ENCODE measurements at places on chromosomes 16 and 17.

GRCh38 chr17:7047566-7047965, 3.7 kb upstream of the SLC16A11 start:
- no peak for DNase-seq

DNA sequence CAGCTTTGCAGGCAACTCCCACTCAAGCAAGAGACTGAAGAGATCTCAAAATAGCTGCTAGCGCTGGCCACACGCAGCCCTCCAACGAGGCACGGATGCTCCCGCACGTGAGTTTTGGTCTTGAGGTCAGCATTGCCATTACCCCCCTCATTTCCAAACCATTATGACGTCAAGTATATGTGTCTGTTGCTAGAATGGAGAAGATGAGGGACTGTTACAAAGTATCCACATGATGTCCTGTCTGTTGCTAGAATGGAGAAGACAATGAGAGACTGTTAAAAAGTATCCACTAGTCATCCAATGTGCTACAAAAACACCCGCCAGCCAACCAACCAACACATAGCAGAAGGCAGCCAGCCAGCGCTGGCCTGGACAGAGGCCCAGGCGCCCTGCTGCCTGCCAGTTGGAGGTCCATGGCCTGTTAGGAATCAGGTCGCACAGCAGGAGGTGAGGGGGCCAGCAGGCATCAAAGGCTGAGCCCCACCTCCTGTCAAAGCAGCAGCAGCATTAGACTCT, 24.8 kb downstream of the KLHDC4 start:
- DNase-seq, result no peak

- no peak for DNase-seq
These were observed 10.9 kb upstream of the CHST6 start for GRCh38 chr16:75506107-75506506.

DNA sequence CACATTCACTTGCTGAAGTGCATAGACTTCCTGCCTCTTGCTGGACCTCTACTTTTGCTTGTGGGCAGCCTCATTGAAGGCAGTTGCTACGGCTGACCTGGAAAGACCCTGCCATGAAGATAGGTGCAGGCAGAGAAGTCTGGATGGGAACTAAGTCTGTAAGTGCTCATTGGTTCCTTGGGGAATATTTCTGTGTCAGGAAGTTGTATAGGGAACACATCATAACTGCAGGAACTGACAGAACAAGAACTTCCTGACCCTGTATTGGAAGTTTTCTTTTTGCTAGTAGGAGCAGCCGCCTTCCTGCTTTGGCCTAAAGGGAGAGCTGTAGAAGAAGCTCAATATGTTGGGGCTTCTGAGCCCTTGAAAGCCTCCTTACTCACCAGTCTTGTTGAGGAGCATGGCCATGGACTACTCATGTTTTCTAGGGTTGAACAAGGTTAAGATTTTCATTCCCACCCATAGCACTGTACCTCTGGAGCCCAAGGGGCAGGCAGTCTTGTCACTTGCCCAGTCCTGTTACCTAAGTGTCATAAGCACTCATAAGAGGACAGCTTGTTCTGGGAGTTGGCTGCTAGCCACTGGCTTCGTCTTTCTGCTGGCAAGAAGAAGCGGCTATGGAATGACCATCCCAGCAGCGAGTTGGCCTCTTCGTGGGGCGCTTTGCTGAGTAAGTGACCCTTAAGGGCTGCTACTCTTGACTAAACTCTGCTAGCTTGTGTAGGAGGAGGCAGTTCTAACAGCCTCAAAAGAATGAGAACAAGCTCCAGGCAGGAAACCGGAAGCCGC, 7.2 kb downstream of the UBFD1 start:
- DNase-seq, result no peak

GRCh38 chr16:68276223-68276622, 11.9 kb downstream of the SLC7A6 start:
- DNase-seq, result no peak

- DNase-seq, result no peak
These were observed 45.9 kb downstream of the MAPT start for GRCh38 chr17:45940293-45940692.

DNA sequence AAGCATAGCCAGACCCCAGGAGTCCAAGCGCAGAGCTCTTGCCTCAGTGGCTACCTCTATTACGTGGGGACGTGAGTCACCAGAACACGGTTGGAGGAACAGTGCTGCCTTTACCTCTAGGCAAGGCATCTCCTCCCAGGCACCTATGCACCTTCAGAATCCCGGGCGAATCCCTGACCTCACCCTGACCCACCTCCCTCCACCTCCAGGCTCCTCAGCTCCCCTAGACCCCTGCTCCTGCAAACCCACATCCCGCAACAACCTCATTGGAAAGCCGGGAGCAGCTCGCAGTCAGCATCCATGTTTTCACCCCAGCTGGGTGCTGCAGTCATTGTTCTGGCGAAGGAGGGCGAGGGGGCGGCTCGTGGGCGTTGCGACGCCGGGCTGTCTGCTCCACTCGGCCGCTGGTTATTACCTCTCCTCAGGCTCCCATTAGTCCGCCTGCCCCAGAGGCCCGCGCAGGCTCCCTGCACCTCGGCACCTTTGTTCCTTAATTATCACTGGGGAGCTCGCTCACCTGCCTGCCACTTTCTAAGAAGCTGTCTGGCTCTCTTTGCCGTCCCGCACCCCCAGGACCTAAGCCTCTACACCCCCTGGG, 24.6 kb upstream of the DLX4 start:
- no peak for DNase-seq

DNA sequence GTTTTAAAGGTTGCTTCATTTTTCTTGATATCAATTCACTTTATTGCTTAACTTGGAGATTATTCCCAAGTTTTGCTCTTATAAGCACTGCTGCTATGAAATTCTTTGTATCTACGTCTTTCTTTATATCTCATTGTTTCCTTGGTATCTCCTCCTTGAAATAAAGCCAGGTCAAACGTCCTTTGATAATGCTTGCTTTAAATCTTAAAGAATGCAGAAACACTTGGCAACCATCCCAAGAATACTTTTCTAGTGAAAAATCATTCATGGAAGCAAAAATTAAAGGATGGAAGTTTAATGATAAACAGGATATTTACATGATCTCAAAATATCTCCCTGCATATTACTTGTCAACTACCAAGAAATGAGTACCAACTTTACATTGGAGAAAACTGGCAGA, 175.2 kb downstream of the CPPED1 start:
- DNase-seq, result no peak

DNA sequence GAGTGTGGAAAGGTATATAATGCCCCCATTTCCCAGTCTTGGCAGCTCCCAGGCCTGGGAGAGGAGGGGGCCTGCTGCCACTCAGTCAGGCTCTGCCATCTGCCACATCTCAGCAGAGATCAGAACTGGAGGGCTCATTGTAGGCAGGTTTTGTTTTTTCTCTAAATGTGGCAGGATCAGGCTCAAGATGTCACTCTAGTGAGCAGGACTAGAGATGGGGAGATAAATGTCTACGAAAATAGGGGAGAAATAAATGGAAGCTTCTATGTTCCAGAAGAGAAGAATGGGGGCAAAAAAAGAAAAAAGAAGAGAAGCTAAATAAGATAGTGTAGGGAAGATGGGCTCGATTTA, 13.9 kb downstream of the NXPH3 start:
- DNase-seq, result no peak

GRCh38 chr16:57592591-57593003, 35.8 kb upstream of the ADGRG1 start:
- DNase-seq, result peak; percentile 77

GRCh38 chr16:85173981-85174751, 61.9 kb upstream of the CIBAR2 start:
- no peak for DNase-seq

- DNase-seq, result no peak
These were observed 69.8 kb downstream of the CLEC16A start for GRCh38 chr16:11014136-11014535.

DNA sequence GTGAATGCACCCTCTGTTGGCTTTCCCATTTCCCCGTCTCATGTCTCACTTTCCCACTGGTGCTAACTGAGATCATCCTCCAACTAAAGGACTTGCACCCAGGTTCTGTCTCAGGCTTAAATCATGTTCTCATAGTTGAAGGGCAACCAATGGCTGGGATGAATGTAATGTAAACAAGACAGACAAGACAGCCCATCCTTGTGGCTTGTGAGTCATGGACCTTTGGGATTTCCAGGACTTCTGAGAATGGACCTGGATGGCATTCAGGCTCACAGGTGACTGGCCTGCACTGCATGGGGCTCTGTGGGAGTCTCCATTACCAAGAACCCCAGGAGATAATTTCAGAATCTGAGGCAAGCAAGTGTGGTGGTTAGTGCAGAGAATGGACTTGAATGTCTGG, 347.5 kb downstream of the HAPSTR1 start:
- DNase-seq, result no peak

GRCh38 chr17:48011405-48012150, 26.0 kb downstream of the COPZ2 start:
- no peak for DNase-seq

GRCh38 chr17:50332196-50332595, 13.7 kb upstream of the XYLT2 start:
- no peak for DNase-seq

GRCh38 chr16:53605356-53605755, 98.3 kb downstream of the RPGRIP1L start:
- DNase-seq, result no peak

GRCh38 chr16:67158637-67159600, 790 bp downstream of the TRADD start:
- peak; percentile 56 for DNase-seq

DNA sequence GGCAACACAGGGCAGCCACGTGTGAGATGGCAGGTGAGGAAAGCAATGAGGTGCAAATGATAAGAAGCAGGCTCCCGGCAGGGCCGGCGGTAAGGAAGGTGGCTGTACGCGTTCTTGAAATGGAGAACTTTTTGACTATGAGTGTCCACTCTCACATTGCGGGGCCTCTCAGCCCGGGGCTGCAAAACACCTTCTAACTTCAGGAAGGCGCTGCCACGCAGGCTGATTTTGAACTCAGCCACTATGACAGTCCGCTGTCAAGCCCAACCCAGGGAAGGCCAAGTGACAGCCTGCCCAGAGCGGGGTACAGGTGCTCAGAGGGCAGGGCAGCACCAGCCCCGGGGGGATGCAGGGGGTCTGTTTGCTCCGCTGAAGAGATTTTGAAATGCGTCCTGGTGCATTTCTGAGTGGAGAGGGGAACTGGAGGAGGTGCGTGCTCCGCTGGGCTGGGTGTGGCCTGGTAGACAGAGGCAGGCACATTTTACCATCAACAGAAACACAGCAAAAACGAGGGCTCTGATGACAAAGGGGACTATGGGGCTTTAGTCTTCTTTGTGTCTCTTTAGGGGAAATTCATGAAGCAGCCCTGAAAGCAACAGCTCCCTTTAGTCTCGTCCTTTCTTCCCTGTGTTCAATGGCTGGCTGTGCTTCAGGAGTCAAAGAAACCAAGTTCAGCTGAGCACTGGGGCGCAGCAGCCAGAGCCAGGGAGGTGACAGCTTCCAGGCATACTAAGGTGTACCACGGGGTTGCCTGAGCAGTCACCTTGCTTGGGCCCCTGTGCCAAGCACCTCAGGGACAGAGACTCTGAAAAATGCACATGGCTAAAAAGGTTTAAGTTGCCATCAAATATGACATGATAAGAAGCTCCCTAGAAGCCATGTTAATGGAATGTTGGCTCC, 14.6 kb upstream of the SREBF1 start:
- DNase-seq, result no peak

DNA sequence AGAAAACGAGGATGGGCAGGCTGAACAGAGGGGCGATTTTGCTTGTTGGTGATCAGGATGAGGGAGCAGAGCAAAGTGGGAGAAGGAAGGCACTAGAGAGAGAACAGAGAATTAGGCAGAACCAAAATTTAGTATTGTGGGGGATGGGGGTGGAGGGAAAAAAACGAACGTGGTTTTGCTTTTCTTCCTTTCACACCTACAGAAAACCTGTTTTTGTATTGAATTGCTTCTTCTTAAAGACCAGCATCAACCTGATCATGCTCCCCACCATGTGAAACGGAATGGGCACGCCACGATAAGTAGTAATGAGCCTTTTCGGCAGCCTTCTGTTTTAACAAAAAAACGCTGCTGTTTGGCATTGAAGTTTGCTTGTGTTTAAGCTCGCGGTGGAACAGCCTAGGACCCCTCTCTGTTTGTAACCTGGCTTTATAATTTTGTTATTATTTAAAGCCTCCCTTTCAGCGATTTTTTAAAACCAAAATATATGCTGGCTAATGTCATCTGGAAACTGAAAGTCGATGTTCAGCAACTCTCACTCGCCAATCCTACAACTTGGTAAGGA, 36.8 kb downstream of the ERCC4 start:
- DNase-seq, result no peak

- DNase-seq, result no peak
These were observed 12.6 kb upstream of the CA10 start for GRCh38 chr17:52170963-52171572.

DNA sequence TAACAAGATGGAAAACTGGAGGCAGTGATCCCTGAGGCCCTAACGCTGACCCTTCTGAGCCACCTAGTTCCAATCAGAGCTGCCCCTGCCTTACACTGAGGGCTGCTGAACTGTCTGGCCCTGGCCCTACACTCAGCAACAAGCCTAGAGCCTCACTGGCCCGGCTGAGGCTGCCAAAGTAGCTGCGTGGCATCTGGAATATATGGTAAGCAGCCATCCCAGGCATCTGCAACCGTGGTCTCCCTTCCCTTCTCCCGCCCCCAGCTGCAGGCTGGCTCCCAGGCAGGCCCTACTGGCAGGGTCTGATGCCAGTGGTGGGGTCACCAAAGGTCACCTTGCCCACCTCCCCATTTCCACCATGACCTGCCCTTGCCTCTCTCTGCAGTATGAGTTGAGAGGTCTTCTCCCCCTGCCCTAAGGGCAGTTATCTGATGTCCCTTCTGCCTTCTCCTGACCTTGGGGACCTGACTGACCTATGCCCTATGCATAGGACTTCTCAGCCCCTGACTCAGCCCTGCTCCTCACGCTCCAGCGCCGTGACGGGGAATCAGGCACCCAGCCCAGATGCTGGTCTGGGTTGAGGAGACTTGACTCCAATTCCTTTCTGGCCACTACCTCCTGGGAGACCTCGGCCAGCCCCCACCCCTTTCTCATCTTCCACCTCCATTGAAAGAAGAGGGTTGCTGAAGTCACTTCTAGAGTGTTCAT, 45.3 kb downstream of the CPNE2 start:
- DNase-seq, result no peak

- DNase-seq, result no peak
These were observed 156.7 kb downstream of the ZNF423 start for GRCh38 chr16:49698931-49699840.

DNA sequence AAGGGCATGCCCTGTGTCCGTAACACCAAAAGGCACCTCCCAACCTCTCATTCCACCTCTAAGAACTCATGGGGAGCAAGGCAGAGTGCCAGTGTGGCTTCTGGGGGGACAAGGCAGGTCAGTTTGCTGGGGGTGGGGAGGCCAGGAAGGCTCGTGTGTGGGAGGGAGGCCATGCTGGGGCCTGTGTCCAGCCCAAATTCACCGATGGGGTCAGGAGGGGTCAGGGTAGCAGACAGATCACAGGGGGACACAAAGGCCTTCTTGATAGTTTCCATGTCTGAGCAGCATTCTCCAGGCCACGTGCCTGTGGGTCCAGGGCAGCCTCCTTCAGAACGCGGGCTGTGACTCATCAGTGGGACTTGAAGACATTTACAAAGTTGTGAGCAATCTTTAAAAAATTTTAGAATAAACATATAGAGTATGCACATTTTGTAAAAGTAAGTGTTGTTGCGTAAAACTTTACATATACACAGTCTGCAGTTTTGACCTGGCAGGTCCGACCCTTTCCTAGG, 20.9 kb downstream of the SPACA3 start:
- no peak for DNase-seq

Measured in activated gamma-delta T cell treated with anti-CD3 and anti-CD28 coated beads, Interleukin-2, amount 50 U/mL, for 16 hours (primary cell).